ENCODE measurements at places on chromosomes 2 and 18. TPM values are rescaled to one million over a fixed set of nuclear protein-coding genes. Genes with fewer than 3 reads are reported as not detected.

GRCh38 chr2:240212425-240213225, 72.2 kb upstream of the OTOS start:
- DNase-seq = no peak

DNA sequence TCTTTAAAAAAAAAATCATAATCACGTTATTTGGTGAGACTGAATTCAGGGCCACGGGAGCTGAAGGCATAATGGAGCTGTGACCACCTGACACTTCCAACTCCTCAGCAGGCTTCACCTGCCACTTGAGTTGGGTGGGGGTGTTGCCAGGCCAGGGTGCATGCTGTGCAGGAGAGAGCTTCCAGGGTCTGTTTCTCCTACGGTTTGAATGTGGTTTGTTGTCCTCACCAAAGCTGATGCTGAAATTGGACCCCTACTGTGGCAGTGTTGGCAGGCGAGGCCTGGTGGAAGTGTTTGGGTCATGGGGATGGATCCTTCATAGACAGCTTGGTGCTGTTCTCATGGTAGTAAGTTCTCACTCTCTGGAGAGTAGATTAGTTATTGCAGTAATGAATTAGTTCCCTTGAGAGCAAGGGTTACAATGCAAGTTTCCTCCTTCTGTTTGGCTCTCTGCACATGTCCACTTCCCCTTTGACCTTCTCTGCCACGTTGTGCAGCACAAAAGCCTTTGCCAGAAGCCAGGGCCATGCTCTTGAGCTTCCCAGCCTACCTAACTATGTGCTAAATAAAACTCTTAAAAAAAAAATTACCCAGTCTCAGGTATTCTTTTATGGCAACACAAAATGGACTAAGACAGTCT, 38.3 kb upstream of the ANKRD44 start:
- DNase-seq = no peak

DNA sequence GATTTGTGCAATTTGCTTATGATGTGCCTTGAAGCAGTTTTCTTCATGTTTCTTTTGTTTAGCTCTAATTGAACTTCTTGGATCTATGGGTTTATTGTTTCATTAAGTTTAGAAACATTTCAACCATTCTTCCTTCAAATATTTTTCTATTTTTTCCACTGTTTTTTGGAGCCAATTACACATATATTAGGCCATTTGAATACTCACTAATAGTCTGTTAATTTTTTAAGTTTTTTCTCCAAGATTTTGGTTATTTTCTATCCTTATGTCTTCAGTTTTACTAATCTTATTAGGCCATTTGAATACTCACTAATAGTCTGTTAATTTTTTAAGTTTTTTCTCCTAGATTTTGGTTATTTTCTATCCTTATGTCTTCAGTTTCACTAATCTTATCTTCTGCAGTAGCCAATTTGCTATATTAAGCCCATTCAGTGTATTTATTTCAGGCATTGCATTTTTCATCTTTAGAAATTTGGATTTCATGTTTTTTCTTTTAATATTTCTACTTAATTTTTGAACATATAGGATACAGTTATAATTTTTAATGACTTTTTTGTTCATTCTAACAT, 9.5 kb upstream of the TMEM87B start:
- DNase-seq = no peak

GRCh38 chr2:120206022-120206581, 17.1 kb downstream of the TMEM185B start:
- no peak for DNase-seq

Gene MTCL1
- 8.7 TPM for total RNA-seq

Gene SERPINB3
- total RNA-seq = 911 TPM

DNA sequence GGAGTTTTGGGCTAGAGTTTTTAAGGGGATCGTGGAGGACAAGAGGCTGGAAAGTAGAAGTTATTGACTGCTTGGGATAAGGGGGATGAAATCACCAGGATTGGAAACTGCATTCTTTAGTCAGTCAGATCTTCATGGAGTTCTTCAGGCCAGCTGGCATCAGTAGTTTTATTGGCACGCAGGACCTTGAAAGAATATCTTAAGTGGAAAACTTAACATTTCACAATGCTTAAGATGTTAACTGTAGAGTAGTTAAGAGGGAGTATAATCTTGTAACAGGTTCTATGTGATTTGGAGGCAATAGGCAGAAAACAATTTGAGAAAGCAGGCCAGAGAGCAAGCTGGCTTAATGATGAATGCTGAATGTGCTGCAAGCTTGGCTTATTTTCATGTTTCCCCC, 300.4 kb upstream of the KCNH7 start:
- DNase-seq = no peak

- DNase-seq = no peak
These were observed 185.5 kb upstream of the FN1 start for GRCh38 chr2:215621381-215621780.

Gene FOXD4L1
- total RNA-seq = not detected

GRCh38 chr2:181594322-181594721, 62.6 kb downstream of the CERKL start:
- DNase-seq = no peak

- DNase-seq = no peak
These were observed 44.4 kb upstream of the TMEM182 start for GRCh38 chr2:102717308-102718018.

Gene MOGAT1
- total RNA-seq = not detected

Gene DCDC2C
- not detected for total RNA-seq

Gene PSTPIP2
- total RNA-seq = 12.7 TPM

Gene CD28
- total RNA-seq = 0.44 TPM

Gene TUBB6
- total RNA-seq = 406 TPM

- DNase-seq = no peak
These were observed 49.8 kb downstream of the CAB39 start for GRCh38 chr2:230762317-230762896.

Gene SPP2
- not detected for total RNA-seq

DNA sequence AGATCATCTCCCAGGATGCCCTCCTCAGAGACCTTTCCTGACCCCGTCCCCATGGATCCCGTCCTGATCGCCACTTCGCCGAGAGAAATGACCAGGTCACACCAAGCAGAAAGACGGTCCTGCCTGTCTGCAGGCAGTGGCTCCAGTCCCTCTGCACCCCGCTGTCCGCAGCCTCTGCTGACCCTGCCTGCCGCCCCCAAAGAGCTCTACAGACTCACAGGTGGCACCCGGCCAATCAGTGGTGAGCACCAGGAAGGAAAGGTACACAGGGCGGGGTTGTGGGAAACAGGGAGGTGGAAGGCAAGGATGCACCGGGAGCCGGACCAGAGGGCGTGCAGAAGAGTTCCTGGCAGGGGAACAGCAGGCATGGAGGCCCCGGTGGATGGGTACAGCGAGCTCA, 94.8 kb downstream of the NDUFA10 start:
- no peak for DNase-seq

Gene OBSL1
- total RNA-seq = 7.0 TPM

Gene SLC38A11
- 2.5 TPM for total RNA-seq

DNA sequence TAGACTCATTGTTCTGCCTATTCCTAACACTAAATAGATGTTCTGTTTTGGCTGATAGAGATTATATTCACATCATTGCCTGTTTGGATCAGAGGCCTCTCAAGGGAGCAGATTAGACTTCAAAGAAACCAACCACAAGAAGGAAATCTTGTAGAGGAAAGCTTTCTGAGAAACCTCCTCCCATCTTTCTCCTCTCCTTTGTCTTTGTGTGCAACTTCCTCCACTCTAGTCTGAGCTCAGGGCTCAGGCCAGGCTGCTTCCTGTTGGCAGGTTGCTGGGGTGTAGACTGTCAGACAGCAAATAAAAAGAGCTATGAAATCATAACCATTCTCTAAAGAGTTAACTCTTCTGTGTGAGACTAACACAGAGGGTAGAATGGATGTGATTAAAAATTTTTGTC, 113.0 kb downstream of the TGFA start:
- DNase-seq = no peak

Gene CD226
- 1.9 TPM for total RNA-seq

DNA sequence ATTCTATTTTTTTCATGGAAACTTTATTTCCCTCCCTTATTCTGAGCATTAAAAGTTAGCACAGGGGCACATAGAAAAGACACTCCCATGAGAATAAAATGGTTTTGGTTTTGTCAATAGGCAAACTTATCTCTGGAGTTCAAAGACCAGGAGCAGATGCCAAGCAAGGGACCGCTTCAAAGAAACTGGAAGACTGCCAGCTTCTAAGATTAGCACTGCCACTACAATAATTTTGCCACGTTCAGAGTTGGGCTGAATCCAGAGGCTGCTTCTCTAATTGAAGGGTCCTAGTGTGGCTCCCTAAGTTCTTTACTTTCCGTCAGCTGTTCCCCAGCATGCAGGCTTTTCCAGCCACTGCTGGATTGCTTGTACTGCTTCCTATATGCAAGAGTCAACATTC, 681.0 kb upstream of the GCFC2 start:
- no peak for DNase-seq

GRCh38 chr2:240255811-240256703, 115.6 kb upstream of the OTOS start:
- no peak for DNase-seq

DNA sequence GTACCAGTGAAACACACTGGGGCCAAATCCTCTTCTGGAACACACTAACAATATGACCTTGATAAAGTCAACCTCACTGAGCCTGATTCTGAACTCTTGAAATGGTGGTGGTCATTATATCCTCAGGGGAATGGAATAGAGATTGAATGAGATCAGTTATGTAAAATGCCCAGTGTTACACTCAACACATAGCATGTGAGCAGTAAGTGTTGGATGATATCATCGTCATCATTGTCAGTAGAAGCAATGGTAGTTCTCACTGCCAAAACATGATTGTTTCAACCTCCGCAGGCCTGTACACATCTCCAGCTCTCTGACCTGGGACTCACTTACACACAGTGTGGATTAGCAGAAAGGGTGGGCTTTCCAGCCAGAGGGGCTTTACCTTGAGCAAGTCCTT, 5.5 kb upstream of the ST8SIA3 start:
- DNase-seq = no peak

DNA sequence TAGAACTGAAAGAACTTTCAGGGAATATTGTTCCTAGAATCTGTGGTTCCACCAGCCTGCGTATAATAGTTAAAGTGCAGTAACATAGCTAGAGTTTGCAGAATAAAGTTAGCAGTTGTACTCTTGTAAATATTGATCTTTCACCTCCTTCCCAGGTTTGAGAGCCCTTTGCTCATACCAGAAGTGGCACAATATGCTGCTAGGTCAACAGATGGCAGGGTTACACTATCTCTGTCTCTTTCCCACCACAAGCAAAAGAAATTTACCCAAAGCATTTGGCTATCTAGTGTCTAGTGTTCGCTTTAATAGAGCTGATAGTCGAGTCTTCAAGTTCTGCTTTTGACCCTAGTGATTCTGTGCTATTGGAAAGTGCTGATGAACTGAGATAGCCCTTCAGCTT, 119.0 kb upstream of the KLHL14 start:
- DNase-seq = no peak

- no peak for DNase-seq
These were observed 93.6 kb downstream of the MAP2 start for GRCh38 chr2:209517436-209517835.

- DNase-seq = no peak
These were observed 318.1 kb downstream of the PARD3B start for GRCh38 chr2:204863336-204863735.

- DNase-seq = no peak
These were observed 72.8 kb upstream of the TAF1B start for GRCh38 chr2:9770308-9771100.

DNA sequence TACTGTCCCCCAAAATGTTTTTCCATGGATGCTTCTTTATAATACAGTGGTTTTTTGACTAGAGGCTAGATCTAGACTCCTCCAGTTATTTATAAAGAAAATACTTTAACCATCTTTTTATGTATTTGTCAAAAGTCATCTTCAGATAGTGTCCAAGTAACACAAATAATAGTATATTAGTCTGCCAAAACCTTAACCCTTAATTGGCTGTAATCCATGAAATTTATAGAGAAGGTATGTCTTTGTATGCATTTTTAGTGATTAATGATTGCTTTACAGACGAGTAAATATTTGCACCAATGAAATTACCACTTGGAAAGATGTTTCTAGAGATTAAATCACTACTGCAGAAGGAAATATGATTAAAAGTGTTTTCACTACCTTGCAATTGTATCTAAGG, 451.8 kb upstream of the NRXN1 start:
- no peak for DNase-seq

DNA sequence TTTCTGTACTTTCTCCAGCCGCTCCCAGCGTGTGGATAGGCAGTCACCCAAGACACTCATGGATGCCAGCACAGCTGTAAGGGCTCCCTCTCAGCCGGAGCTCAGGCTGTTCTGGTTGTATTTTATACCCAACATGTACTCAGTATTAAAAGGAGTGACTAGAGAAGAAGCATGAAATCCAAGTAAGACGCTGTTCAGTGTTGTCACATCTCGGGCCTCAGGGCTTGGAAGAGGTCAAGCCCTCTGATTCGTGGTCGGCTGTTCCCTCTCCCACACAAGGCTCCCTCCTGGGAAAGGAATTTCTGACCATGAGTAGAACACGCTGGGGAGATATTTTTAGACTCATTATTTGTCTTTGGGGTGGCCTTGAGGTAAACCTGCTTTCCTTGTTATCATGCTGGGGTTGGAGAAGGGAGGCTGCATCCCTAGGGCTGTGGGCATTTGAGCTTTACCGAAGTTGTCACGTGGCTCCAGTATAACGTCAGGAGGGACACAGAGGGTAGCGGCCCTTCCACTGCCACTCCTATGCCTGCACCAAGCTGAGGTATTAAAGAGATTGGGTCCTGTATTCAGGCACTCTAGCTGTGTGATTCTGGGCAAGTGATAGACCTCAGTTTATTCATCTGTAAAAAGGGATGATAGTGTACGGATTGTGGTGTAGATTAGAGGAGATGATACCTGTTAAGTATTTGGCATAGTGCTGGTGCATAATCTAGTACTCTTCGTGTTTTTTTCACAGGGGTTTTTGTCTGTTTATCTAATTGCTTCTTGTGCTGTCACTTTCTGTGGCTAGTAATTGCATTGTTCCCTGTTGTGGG, 34.1 kb downstream of the HK2 start:
- DNase-seq = no peak

Gene TEKT4
- total RNA-seq = not detected

DNA sequence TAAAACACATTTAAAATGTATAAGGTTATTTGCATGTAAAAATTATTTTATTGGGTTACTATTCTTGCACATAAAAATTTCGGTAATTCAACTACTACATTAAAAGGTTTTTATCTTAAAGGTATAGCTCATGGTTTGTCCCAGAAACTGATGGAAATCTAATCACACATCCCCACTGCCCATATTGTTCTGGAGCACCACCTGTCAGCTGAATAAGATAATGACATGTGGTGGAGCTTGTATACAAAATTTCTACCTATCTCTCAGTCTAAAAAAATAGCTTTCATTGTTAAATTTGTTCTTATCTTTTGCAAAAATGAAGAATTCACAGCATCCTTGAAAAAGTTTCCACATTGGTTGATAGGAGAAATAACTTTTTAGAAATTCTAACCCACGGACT, 18.3 kb downstream of the ERBB4 start:
- DNase-seq = no peak

- no peak for DNase-seq
These were observed 329.7 kb upstream of the CNTNAP5 start for GRCh38 chr2:123695426-123695825.

GRCh38 chr2:68745006-68745405, 10.4 kb downstream of the ARHGAP25 start:
- no peak for DNase-seq

GRCh38 chr2:60530660-60531281, 22.7 kb downstream of the BCL11A start:
- no peak for DNase-seq

Gene IL1R1
- 65.8 TPM for total RNA-seq
